ENCODE measurements at places on chromosomes 2 and 18.
A peak's percentile ranks its signal among the peaks of the same experiment; 100 is the strongest.

DNA sequence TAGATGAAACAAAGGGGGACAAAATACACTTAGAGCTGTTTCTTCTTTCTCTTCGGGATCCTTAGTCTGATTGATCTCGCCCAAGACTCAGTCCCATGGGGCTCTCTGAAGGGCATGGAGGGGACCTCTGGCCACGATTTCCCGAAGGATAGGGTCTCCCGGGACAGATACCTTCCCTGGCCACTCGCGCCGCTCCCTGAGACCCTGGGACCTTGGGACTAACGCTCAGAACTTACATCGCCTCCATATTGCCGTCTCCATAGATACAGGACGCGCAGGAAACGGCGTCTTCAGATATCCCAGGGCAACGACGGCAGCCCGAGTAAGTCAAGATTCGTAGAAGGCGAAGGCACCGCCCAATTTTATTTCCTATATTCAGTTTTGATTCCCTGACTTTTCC, at the start of gene CFAP65:
Gene CFAP65, minus strand, starts transcription at position 265 of the 400 bp plus-strand sequence. CDS start 2,468 bp downstream, outside the sequence.
- DNase-seq, result peak; percentile 32

DNA sequence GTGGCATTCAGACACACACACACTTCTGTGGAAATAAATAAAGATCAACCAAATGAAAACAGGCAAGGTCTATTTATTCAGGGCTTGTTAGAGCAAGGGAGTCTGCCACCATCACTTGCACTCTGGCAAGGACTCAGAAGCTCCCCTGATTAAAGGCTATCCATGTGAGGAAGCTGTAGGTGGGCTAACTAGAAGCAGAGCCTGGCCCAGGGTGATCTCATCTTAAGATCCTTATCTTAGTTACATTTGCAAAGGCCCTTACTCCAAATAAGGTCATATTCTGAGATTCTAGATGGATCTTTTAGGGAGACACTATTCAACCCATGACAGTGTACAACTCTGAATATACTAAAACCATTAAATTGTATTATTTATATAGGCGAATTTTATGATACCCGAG, 190.0 kb upstream of the SRD5A2 start:
- no peak for DNase-seq

GRCh38 chr2:18799397-18799796, 210.0 kb upstream of the NT5C1B start:
- no peak for DNase-seq

DNA sequence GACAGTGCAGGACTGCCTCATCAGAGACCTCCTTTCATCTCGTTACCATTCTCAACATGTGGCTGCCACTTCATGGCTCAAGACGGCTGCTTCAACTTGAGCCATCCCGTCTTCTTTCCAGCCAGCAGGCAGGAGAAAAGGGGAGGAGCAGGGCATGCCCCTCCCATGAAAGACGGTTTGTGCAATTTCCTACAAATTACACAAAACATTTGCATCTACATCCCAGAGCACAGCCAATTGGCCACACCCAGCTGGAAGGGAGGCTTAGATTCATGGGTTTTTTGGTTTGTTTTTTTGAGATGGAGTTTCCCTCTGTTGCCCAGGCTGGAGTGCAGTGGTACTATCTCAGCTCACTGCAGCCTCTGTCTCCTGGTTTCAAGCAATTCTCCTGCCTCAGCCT, 11.8 kb downstream of the UCN start:
- no peak for DNase-seq

GRCh38 chr18:40437517-40437916, 1517.5 kb upstream of the PIK3C3 start:
- DNase-seq, result no peak

DNA sequence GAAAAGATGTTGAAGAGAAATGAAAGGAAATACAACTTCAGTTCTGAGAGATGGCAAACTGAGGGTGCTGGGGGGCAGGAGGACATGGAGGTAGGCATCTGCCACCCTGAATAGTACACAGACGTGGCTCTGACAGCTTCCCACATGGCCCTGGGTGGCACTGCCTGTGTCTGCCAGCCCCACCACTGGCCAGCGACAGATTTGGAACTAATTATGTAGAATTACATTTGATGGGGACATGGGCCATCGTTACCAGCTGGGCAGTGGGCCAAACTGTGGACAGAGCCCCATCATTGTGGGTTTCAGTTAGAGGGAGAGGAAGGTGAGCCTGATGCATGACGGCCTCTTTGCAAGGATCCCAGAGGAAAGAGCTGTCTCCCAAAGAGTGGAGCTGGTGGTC, 216.0 kb upstream of the HAAO start:
- DNase-seq, result no peak

- no peak for DNase-seq
Measured at GRCh38 chr2:43040084-43040854, 186.1 kb downstream of the ZFP36L2 start.

GRCh38 chr18:59301929-59302328, 16.5 kb downstream of the CPLX4 start:
- no peak for DNase-seq

GRCh38 chr18:24248359-24248758, 109.5 kb downstream of the CABYR start:
- DNase-seq, result no peak

- DNase-seq, result no peak
Measured at GRCh38 chr2:55089726-55090125, 39.5 kb upstream of the RTN4 start.

GRCh38 chr18:58224425-58224750, 180.4 kb downstream of the NEDD4L start:
- DNase-seq, result no peak

DNA sequence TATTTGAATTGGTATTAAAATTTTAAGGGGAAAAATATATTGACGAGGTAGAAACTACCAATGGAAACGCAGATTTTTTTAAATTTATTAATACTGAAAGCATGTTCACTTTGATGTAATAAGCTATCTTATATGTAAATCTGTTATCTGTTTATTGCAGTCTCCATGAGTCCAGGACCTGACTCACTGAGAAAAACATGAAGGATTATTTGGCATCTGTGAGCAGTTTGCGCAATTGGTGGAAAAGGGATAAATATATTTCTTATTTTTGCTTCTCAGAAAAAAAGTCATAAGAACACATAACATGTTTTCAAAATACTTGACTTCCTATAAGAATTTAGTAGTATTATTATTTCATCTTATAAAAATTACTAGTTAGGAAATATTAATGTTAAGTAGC, 561.4 kb downstream of the ADCYAP1 start:
- no peak for DNase-seq
